ENCODE measurements at places on chromosomes 5 and 9.

- no peak for DNase-seq
Observed at GRCh38 chr5:143806579-143806978, 5.4 kb upstream of the HMHB1 start.

DNA sequence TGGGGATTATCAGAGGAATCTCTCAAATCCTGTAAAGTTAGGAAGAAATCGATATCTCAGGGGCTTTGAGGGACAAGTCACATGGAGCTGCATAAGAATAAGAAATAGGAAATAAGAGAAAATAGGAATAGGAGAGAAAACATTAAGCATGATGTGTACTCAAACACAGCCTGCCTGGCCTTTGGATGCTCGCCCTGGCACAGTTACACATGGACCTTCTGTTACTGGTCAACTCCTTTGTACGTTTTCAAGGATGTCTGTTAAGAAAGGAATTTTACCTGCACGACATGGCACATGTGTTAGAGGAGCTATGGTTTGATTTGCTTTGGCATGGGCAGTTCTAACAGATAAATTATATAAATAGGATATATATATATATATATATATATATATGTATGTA, 321.2 kb downstream of the CDH12 start:
- no peak for DNase-seq

DNA sequence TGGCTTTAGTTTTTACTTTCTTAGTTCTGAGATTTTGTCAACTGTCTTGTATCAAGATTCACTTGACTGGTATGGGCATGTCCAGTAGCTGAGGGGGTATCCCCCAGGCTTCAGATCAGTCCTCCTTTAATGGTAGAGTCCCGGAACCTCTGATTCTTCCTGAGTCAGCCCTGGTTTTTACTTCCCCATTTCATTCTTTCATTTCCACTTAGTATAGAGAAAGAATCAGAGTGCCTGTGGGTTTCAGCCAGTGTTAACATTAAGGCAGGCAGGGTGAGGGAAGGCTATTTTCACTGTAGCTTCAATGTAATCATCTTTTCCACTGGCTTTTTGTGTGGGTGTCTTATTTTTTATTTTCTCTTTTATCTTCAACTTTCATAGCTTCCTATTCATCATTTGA, 8.3 kb upstream of the COMMD10 start:
- no peak for DNase-seq

DNA sequence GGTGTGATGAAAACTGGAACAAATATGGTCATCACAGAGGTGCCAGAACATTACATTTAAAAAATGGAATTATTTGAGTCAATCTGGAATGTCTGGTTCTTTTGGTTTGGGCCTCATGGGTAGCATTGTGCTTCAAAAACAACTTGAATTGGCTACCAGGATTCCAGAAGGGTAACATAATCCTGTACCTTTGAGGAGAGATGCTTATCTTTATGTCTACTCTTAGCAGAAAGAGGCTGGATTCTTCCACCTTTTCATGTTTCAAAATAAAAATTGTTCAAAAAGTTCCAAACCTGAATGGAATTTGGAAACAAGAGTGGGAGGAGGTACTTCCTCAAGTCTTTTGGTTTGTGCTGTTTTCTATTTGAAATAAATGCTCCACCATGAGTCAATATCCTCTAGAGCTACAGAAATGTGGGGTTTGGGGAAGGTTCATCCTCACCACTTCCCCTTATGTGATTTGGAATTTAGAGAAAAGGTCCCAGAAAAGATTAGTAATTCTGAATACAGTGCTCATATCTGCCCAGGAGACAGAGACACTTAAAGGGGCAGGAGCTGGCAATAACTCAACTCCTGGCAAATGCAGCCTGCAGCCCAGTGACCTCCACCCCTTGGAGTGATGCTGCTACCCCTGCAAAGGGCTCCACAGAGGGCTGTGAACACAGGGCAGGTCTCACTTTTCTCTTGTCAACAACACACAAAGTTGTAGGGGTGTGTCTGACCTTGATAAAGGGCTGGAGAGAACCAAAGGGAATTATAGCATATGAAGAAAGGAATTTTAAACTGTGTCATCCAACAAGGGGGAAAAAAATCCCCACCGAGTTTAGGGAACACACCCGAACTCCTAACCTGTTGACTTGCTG, 272.8 kb downstream of the CWC27 start:
- no peak for DNase-seq

DNA sequence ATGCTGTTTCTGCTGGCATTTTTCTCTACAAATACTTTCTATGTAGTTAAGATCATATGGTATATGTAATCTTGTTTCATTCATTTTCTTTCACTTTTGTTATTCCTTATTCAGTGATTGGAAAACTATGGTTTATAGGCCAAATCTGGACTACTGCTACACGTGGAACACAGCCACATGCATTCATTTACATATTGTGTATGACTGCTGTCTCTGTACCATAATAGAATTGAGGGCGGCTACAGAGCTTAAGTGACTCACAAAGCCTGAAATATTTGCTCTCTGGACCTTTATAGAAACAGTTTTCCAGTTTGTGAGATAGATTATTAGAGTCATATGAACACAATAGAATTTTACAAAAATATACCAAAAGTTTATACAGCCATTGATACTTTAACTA, 133.6 kb upstream of the CDKN2B start:
- DNase-seq, result no peak
